ENCODE measurements at places on chromosomes 11 and 22. TPM values are rescaled to one million over a fixed set of nuclear protein-coding genes. Genes with fewer than 3 reads are reported as not detected.

DNA sequence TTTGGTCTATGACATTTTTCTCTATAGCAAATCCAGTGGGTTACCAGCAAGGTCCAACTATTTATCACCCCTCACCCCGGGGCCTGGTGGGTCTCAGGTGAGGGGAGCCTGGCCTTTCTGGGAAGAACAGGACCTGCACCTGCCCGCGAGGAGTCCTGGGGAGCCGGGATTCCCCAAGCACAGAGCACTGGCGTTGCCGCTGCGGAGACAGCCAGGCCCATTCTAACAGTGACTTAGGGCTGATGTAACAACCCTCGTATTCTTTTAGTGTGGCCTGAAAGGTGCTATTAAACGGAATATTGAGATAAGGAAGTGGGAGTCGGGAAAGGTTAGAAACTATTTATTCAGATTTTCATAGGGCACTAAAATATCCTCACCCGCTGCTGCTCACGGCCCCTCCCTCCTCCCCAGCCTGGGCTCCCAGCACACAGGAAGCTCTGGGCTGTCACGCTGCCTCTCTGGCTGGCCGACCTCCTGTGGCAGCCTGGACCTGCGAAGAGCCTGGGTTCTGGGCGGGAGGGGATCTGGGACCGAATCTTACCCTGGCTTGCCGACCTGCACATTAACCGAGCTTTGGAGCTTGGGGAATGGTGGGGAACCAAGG lies 141.2 kb downstream of the MIAT start:
- no peak for DNase-seq

Gene NRXN2
- polyA plus RNA-seq: not detected

GRCh38 chr11:38884145-38884865 lies 2286.3 kb upstream of the RAG2 start:
- DNase-seq: no peak

Gene CCDC116
- polyA plus RNA-seq: not detected

Measured in naive thymus-derived CD8-positive, alpha-beta T cell (primary cell).